ENCODE measurements at places on chromosomes 7 and 10.

- no peak for DNase-seq
Observed at GRCh38 chr10:16232441-16232840, 204.4 kb upstream of the PTER start.

DNA sequence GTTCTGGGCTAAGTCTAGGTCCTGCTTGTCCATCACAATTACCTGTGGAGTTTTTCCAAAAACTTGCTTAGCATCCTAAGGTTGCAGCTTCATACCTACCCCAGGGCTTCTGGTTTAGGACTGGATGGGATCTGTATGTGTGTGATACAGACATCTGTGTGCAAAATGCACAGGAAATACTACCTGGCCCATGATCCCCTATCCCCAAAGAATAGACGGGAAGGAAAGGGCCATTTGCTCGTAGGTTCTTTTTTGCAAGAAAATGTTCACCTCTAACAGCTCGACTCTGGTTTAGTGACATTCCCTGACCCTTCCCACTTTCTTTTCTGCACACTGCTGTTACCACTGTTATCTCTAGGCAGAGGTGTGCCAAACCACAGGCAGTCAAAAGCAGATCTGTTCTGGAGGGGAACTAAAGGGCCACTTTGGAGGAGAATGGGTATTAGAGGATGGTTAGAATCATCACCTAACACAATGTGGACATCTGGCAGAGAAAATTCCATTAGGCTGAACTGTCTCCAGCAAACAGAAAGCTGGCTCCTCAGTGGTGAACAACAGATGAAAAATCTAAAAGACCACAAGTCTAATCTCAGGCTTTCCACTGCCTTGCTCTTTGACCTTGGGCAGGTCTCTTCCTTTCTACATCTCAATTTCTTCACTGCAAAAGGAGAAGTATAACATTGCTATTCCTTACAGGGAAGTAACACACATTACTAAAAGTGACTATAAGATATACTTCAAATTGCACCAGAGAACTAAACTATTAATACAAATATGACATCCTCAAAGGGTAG is 107.4 kb downstream of the UBE2H start:
- no peak for DNase-seq

- no peak for DNase-seq
Observed at GRCh38 chr10:67788028-67788886, 49.7 kb downstream of the DNAJC12 start.

DNA sequence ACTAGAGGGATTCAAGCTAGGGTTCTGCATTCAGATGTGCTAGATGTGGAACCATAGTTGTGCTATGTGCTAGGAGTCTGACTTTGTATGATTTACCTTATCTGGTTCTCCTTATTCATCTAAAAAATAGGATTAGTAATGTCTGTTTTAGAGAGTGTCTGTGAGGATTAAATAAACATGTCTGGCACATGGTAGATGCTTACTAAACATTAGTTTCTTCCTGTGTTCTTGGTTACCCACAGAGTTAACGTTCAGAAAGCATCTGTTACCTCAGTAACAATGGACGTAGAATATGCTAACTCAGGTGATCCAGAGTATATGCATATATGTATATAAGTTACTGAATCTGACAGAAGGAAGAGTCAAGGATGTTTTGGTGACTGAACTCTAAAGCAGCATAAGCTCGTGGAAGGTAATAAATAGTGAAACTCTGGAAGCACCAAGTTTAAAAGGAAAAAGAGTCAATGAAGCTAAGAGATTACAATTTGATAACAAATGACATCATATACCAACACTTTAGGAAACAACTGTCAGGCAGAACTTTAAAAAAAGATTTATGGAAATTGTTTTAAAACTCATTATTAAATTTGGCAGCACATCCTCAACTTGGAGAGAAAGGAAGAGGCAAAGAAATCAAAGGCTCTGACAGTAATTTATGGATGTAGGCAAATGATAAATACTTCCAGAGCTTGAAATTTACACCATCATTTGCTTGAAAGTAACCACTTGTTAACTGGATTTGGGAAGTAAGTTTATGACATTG is 127.0 kb downstream of the CCNY start:
- DNase-seq = no peak

- DNase-seq = no peak
Observed at GRCh38 chr7:45186261-45186813, 28.7 kb downstream of the RAMP3 start.

DNA sequence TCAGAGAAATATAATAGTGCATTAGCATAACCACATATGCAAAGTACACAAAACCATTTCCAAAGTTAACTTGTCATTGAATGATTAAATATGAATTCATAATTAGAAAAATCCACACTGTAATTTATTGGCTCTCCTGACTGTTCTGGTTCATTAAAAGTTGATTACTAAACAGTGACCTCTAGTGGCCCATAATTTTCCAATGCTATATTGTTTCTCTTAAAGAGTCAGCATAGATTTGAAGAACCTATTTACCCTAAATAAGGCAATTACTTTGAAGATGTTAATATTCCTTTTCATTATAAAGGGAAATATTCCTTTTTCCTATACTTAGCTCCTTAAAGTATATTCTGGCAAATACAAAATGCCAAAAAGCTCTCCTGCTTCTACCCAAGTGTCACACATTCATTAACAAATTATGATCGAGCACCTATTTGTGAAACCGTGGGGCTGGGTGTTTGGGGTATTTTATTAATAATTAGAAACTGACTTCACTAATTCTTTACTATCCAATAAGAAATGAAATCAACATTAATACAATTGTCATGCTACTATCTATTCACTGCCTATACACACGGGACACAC is 86.2 kb downstream of the HIBADH start:
- DNase-seq = no peak

- DNase-seq = no peak
Observed at GRCh38 chr7:110759069-110759468, 331.9 kb upstream of the LRRN3 start.

DNA sequence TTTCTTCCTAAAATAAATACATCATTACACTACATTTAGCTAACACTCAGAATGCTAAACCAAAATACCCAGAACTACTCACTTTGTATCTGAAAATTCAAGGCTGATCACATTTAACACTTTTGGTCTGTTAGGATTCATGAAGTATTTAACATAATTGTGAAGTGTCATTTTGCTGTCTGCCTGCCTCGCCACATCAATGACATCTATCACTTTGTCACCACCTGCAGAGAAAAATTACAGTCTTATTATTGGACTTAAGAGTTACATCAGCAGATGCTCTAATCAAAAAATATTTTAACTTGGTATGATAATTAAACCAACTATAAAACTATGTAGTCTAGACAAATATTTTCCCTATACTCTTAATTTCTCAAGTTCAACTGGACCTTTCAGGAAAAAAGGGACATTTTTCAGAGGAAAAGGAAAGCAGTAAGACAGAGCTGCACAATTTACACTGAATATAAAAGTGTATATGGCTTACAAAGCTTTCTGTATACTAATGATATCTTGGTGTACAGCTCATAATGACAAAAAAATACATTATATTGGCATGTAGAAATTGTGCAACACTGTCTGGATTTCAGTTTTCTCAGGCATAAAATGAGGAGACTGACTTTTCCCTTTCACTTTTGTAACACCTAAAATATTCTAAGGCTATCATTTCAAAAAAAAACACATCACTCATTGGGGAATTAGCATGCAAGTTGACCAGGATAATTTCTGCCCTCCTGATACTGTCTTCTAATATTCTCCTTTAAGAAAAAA is 49.2 kb downstream of the KDM7A start:
- DNase-seq = no peak

DNA sequence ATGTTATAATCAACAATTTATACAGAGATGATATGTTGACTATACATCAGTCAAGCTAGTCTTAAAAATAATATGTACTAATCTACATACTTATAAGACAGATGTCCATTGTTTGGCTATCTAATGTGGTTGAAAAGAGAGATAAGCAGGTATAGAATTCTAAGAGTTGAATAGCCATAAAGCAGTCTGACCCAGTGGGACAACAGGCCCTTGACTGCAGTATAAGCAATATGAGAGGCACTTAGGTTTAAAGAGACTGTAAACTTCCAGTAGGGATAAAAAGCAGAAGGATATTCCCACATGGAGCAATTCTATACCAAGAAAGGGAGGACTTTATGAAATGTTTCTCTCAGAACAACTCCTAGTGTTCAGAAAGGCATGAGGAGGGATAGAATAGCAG is 139.3 kb downstream of the ELAPOR2 start:
- DNase-seq = no peak

DNA sequence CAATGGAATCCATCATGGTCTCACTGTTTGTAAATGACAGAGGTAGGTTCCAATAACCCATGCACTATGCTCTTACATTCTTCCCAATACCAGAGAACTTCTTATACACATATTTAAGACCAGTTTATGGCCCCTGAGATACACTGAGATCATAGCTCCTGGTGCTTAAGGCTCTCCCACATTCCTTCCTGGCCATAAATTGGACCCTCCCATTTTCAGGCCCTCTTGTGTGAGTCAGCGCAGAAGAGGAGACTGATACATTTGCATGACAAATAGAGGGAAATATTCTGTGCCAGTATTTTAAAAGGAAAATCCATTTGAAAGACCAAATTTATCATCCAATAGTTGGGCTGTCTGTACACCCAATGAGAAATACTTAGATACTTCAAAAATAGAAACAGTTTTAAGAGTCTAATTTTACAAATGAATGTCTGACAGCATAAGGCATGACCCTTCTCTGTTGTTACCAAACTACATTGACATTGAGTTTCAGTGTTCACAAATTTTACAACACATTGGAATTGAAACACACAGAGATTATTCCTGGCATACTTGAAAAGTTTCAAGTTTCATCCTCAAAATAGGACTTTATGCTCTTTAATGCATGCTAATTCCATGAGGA is 35.3 kb downstream of the SLC16A9 start:
- DNase-seq = no peak

- no peak for DNase-seq
Observed at GRCh38 chr7:80775482-80775881, 137.0 kb downstream of the CD36 start.

- DNase-seq = no peak
Observed at GRCh38 chr7:37000511-37000910, 276.2 kb upstream of the AOAH start.

GRCh38 chr10:104664205-104664604 is 23.1 kb downstream of the SORCS3 start:
- DNase-seq = no peak

DNA sequence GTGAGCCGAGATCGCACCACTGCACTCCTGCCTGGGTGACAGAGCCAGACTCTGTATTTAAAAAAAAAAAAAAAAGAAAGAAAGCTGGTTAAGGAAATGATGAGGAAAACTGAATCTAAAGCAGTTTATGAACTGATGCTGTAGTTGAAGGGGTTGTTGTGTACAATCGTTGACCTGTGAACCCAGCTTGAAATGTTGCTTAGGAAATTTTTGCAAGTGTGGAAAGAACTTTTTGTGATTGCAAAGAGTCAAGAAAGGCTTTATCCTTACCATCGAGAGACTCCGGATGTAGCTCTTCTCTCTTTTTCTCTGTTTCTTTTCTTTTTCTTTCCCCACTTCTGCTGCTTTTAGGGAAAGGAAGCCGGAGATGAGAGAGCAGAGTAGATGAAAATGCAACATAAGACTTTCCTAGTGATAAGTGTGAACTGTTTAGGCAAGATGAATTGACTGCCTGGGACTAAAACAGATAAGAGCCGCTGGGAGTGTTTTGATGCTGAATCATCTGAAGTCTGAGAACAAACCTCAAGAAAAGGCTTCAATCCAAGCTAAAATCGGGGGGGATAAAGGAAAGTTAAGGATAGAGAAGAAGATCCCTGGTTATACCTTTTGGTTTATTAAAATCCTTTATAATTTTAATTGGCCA is 69.0 kb downstream of the TAF3 start:
- no peak for DNase-seq

DNA sequence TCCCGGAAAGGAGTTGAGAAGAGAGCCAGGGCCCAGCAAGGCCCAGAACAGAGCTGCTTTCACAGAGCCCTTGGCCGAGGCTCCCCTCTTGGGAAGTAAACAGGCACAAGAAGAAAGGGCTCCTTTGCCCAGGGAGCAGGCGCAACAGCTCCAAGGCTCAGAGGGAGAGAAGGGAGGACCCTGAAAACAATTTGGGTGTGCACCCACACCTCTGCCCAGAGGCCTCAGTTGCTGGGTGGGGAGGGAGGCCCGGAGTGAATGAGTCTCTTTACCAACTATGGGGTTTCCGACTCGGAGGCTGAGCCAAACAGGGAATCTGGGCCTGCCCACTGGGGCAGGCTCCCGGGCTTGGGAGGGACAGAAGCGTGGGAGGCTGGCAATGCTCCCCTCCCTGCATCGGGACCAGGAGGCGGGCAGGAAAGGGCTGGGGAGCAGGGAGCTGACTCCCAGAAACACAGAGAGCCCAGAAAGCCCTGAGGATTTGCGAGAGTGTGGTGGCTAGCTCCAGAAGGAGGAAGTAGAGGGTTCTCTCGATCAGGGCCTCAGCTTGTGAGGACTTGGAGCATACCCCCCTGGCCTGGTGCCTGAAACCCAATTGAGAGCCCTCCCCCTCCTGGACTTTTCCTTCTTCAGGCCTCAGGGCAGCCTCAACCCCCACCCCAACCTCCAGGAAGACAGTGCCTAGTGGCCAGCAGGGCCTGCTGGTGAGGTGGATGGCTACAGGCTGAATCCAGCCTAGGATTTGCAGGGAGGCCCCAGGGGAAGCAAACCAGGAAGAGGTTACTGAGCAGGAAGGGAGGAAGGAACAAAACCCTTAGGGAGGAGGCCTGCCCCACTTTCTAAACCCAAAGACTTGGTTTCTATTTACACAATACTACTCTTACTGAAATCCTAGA is 6.2 kb downstream of the C10orf105 start:
- no peak for DNase-seq

GRCh38 chr7:155680864-155681263 is 36.4 kb downstream of the RBM33 start:
- no peak for DNase-seq

DNA sequence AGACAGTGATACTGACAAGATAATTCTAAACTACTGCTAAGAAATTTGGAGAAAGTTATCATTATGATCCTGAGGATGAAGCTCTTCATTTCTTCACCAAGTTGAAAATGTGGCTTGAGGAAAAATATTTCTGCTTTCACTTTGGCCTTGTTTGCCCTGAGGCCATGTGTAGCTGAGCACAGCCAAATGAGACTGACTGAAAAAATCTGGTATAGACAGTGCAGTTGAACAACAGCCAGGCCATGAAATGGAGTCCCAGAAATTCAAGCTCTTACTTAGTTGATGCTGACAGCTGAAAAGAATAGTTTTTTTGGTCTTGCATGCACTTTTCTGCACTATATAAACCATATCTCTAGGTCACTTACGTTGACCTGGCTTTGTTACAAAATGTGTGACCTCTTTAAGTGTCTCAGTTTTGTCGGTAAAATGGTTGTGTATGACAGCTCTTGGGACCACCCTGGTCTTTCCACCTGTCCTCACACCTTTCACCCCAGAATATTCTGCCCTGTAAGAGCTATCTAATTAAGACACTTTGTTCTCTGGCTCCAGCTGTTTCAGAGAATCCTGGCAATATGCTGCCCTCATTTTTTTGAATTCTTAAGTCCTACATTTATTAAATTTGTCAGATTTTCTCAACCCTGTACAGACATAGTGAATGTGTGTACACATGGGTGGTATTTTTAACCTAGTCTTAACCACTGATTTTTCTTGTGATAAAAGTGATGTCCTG is 91.3 kb downstream of the CD36 start:
- no peak for DNase-seq

All from cerebellar nuclear complex (tissue), 1 donor.